A172 (cell line): ENCODE measurements at places on chromosomes 12 and 14. TPM values are rescaled to one million over a fixed set of nuclear protein-coding genes. Genes with fewer than 3 reads are reported as not detected.

GRCh38 chr12:128637642-128638606, 185.8 kb downstream of the SLC15A4 start:
- DNase-seq: no peak

- no peak for DNase-seq
Measured at GRCh38 chr14:68905107-68905895, 73.8 kb downstream of the ACTN1 start.

DNA sequence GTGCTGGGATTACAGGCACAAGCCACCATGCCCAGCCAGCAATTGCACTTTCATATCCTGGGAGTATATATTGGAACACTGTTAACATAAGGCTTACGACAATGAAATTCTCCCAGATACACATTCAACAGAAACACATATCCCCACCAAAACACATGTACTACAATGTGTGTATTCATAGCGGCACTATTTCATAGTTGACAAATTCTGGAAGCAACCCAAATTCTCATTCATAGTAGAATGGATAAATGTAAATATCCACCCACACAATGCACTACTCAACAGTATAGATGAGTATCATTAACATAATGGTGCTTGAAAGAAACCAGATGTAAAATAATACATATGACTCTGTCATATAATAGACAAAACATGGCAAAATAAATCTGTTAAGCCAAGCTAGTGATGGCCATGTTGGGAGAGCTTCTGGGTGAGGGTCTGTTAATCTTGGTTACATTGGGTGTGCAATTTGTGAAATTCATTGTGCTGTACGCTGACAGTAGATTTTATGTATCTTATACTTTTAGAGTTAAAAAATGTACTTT, 2.6 kb upstream of the DNAAF2 start:
- DNase-seq: no peak

GRCh38 chr14:65840118-65840751, 427.7 kb downstream of the FUT8 start:
- no peak for DNase-seq

GRCh38 chr12:93663729-93664084, 13.5 kb upstream of the CRADD start:
- no peak for DNase-seq

DNA sequence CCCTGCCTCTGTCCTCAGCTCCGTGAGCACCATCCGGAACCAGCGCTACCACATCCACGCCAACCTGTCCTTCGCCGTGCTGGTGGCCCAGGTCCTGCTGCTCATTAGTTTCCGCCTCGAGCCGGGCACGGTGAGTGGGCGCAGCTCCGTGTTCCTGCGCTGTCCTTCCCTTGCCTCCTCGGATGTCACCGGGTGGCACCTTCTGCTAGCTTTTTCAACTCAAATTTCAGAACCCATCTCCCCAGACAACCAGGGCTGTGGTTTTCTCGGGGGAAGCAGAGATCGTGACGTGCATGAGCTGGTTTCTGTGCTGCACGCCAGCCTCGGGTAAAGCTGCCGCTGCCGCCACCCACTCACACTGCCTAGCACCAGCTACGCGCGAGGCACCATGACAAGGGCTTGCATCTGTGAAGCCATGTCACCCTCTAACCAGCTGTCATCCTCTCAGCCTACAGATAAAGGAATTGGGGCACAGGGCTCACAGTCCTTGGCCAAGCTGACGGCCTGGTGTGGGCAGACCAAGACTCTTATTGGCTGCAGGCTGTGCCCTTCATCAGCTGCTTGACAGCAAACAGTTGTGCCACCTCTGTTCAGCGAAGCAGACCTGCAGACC, 152.1 kb downstream of the ADGRD1 start:
- no peak for DNase-seq

GRCh38 chr12:65505386-65506121, 227.1 kb downstream of the MSRB3 start:
- DNase-seq: no peak

DNA sequence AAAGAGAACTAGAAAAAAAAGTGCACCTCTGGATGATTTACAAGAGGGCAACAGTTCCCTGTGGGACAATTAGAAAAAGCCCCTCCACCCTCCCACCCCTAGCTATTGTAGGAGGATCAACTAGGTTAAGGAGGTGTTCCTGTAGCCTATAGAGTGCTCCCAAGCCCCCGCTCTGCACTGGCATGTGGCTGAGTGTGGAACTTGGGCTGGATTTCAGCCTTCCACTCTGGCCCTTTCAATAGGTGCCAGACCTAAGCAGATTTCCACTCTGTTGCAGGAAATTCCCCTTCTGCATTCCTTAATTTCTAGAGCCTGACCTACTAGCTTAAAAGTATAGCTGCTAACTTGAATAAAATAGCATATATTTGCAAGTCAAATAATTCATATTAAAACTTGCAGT, 2.8 kb downstream of the NFATC4 start:
- DNase-seq: no peak

GRCh38 chr14:100885196-100885595, 18.3 kb downstream of the RTL1 start:
- no peak for DNase-seq

- DNase-seq: peak; percentile 76
Measured at GRCh38 chr12:76878899-76879709, at the start of gene CSRP2. Gene CSRP2 (minus strand): TSS chr12:76879019. CDS start chr12:76866260, 12,759 bp downstream.

DNA sequence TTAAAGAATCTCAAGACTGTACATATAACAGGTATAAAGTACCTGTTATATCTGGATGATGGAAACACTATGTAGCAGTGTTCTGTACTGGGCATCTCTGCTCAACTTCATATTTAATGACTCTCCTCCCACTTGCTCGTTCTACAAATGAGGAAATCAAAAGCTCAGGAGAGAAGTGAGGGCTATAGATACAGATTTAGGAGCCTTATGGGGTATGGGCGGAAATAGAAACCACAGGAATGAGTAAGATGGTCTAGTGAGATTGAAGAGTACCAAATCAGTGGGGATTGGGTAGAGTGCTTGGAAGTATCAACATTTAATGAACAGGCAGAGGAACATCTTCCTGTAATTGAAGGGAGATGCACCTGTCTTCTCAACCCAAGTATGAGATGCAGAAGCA, 23.8 kb upstream of the POLR3B start:
- no peak for DNase-seq

GRCh38 chr14:89041257-89041582, 216.8 kb downstream of the TTC8 start:
- peak; percentile 6 for DNase-seq

DNA sequence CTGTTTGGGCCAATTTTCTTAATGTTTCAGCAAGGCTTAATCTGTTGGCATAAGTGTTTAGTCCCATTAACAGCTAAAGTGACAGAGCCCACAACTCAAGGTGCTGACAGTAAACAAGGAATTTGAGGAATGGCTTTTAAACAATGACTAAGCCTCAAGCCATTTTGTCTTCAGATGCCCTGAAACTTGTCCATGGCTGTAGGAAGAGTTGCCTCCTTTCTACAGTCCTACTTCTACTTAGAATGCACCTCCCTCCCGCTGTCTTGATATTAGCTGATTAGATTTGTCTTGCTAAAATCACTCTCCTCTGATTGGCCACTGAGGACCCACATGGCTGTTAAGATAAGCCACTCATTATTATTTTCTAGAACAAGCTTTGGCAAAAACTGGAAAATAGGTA, 188.4 kb upstream of the OTX2 start:
- DNase-seq: no peak

- no peak for DNase-seq
Measured at GRCh38 chr14:39080886-39081285, 22.1 kb downstream of the SEC23A start.

GRCh38 chr14:31419967-31420318, 407 bp downstream of the HEATR5A start:
- DNase-seq: no peak

GRCh38 chr12:96670334-96670899, 181.0 kb downstream of the CFAP54 start:
- DNase-seq: no peak

GRCh38 chr12:114995891-114996290, 311.9 kb upstream of the TBX3 start:
- no peak for DNase-seq

- DNase-seq: no peak
Measured at GRCh38 chr12:6277982-6278438, 32.5 kb upstream of the PLEKHG6 start.

DNA sequence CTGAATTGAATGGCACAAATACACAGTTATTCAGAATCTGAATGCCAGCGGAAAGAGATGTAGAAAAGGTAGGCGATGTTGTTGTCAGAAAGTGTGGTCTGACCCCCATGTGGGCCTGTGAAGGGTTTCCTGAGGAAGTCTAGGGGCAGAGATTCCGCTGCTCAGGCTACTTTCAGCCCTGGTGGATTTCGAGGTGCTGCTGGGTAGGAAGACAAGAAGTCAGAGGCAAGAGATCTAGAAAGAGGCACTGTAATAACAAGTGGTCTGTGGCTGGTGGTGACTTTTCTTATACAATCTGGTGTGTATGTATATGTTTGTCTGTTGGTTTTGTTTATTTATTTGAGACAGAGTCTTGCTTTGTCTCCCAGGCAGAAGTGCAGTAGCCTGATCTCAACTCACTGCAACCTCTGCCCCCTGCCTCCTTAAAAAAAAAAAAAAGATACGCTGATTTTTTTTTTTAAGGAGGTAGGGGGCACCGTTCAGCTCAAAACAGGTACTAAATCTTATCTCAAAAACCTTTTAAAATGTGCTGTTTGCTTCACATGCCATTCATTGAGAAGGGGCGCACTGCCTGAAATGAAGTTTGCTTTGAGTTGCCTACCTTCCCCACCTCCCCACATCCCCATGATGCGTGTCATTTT, 27.1 kb upstream of the MANSC4 start:
- no peak for DNase-seq

- no peak for DNase-seq
Measured at GRCh38 chr12:104628831-104629135, 172.0 kb downstream of the CHST11 start.

DNA sequence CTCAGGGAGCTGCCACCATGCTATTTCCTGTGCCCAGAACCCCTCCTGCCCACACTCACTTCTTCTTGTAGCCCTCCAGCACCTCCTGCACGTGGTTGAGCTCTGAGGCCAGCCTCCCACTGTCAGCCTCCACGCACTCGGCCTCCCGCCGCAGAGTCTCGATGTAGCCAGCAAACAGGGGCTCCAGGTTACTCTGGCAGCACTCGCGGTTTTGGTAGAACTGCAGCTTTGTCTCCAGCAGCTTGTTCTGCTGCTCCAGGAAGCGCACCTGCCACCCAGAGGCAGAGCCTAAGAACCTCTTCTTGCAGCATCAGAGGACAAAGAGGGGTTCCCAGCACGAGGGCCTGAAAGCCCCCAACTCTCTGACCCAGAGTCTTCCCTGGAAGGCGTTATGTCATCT, 2.1 kb downstream of the KRT83 start:
- no peak for DNase-seq

DNA sequence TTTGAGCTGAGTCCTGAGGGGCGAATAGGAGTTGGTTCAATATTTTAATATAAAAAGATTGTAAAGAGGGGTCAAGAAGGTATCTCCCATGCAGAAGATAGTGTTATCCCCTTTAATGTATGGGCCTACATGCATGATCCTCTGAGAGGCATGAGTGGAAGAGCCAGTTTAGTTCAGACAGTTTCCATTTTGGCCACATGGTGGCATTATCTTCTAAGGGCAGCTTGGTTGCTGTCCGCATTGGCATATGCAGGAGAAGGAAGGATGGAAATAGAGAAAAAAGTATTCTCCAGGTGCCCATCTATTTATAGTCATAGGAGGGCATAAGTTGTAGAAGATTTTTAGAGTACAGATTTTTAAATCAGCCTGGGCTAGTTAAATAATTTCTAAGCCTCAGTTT, 5.4 kb downstream of the SAMD4A start:
- no peak for DNase-seq

- DNase-seq: no peak
Measured at GRCh38 chr12:64780531-64781279, 21.5 kb upstream of the GNS start.

GRCh38 chr14:104105071-104105821, 19.7 kb downstream of the ASPG start:
- no peak for DNase-seq

GRCh38 chr14:93044556-93044955, 71.2 kb downstream of the ITPK1 start:
- DNase-seq: no peak

DNA sequence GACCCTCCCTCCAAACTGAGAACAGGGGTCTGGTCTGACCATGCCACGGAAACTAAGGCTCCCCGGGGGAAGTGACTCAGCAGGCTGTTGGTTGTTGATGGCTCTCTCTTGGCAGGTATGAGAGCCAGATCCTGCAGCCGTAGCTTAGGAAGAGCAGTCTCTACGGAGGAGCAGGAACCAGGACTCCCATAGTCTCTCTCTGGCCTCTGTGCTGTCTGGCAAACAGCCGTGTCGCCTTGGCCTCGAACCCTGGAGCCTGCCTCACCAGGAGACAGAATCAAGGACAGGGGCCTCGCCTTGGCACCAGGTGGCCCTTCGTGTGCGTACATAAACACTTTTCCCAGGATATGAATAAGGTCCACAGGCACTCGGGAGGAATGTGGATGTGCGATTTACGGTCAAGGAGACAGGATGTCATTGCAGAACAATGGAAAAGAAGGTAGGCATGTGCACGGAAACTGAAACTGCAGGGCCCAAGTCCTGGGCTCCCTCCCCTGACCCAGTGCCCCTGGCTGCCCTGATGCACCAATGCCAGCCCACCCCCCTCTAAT, 7.9 kb downstream of the VWF start:
- peak; percentile 31 for DNase-seq

DNA sequence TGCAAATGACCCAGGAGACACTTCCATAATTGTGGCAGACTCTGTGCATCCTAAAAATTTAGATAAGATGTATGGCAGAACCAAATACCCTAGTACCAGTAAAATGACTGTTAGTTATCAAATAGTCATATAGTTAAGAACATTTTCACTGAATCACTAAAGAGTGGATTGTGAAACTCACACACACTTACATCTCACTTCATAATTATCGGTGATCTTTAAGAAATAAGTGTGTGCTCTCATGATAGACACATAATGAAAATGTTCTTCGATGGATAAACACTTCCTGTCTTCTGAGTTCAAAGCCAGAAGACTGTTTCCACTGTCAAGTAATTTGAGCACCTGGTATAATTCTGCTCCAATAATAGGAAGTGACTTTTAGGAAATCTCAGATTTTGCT, 19.1 kb upstream of the KLRB1 start:
- no peak for DNase-seq

FBLN5 gene
- total RNA-seq: 2.6 and 8.6 TPM in 2 replicates

FGF23 gene
- total RNA-seq: not detected in 2 replicates

OSBPL8 gene
- 45.8 and 58.1 TPM in 2 replicates for total RNA-seq

UNC79 gene
- not detected in 2 replicates for total RNA-seq

EXOC3L4 gene
- 3.7 and 8.2 TPM in 2 replicates for total RNA-seq

TC2N gene
- total RNA-seq: not detected in 2 replicates

ST8SIA1 gene
- 0.34 TPM in 1 of 2 replicates, not detected in the other for total RNA-seq

TMEM119 gene
- not detected in 2 replicates for total RNA-seq

LTB4R2 gene
- total RNA-seq: 4.7 and 5.9 TPM in 2 replicates

SDR9C7 gene
- total RNA-seq: 0.12 TPM in 1 of 2 replicates, not detected in the other

GSC gene
- total RNA-seq: not detected in 2 replicates

FGD4 gene
- 0.69 and 2.3 TPM in 2 replicates for total RNA-seq

DENND5B gene
- total RNA-seq: 19.8 and 22.7 TPM in 2 replicates

DLGAP5 gene
- total RNA-seq: 49.8 and 58.4 TPM in 2 replicates

FAM90A1 gene
- total RNA-seq: not detected in 2 replicates

NINJ2 gene
- total RNA-seq: not detected in 2 replicates

TOMM20L gene
- total RNA-seq: not detected in 2 replicates

OAS2 gene
- total RNA-seq: 1.7 and 6.5 TPM in 2 replicates

CCDC184 gene
- 0.29 TPM in 1 of 2 replicates, not detected in the other for total RNA-seq
